Activated CD4-positive, alpha-beta T cell treated with anti-CD3 and anti-CD28 coated beads, Interleukin-2, Interleukin-6, amounts not matched to agents 100 ng/mL and 50 ng/mL, durations not matched to agents 16 hours and 8 hours (primary cell): ENCODE measurements at places on chromosomes 5 and 9.
A peak's percentile ranks its signal among the peaks of the same experiment; 100 is the strongest.

GRCh38 chr5:152125661-152126205 lies 201.1 kb upstream of the GLRA1 start:
- no peak for DNase-seq

DNA sequence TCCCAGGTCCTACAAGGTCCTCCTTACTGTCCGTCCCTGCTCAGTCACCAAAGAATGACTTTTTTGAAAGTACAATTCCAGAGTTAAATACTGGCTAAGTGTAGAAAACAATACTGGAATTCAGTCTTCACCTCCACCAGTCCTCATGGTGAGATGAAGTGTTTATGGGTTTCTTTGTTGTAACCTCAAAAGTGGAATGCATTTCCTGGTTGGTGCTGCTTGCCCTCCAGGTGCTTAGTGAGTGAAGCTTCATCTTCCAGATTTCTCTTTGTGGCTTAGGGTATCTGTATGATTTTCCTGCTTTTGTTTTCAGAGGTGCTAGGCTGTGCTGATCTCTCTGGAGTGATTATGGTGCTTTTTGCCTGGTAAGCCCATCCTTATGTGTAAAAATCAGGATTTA lies 49.4 kb upstream of the DHFR start:
- no peak for DNase-seq

GRCh38 chr5:16128944-16129343 lies 50.6 kb downstream of the MARCHF11 start:
- DNase-seq = no peak

DNA sequence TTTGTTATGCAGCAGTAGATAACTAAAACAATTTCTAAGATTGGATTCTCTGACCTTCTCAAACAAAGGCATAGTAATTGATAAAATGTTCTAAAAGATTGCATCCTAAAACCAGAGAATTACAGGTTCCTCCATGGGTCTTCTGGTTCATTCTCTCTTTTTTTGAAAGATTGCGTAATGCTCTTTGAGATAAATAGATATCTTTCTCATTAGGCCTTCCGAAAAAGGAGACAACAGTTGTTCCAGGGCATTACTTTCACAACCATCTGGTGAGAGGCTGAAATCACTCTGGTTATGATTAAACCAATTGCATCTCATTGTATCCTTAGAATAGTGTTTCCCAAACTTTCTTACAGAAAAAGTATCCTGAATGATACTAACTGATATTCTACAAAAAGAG lies 174.7 kb upstream of the NREP start:
- DNase-seq = no peak

GRCh38 chr5:110580625-110581024 lies 145.8 kb downstream of the TMEM232 start:
- DNase-seq = no peak

- no peak for DNase-seq
These were observed 8.9 kb upstream of the RXRA start for GRCh38 chr9:134317400-134317789.

DNA sequence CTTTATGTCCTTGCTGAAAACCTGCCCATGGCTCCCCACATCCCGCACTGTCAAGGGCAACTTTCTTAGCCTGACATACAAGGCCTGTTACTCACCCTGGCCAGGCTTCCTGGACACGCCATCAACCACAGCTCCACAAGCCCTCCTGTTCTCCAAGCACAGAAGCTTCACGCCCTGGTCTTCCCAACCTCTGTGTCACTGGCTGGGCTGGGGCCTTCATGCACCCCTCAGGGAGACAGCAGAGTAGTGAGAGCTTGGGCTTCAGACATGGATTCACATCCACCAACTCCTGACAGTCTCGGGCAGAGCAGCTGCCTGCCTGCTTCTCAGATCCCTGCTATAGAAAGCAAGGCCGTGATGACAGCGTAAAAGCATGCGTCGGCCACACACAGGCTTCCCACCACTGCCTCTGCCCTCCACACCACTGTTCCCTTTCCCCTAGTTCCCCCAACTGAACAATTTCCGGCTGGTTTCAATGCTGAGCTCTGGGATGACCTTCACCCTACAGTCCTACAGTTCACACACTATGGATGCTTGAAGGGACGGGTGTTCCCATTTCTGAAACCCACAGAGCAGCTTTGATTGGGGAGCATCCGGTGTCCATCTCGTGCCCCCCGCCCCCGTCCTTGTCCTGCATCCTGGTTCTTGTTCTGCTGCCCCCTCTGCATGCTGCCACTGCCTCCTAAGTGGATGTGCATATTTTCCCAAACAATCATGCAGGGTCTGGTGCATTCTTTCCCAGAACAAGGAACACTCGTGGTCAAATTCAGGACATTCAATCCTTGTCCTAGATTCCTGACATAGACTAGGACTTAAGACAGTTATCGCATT lies 33.4 kb upstream of the ADAMTS2 start:
- no peak for DNase-seq

DNA sequence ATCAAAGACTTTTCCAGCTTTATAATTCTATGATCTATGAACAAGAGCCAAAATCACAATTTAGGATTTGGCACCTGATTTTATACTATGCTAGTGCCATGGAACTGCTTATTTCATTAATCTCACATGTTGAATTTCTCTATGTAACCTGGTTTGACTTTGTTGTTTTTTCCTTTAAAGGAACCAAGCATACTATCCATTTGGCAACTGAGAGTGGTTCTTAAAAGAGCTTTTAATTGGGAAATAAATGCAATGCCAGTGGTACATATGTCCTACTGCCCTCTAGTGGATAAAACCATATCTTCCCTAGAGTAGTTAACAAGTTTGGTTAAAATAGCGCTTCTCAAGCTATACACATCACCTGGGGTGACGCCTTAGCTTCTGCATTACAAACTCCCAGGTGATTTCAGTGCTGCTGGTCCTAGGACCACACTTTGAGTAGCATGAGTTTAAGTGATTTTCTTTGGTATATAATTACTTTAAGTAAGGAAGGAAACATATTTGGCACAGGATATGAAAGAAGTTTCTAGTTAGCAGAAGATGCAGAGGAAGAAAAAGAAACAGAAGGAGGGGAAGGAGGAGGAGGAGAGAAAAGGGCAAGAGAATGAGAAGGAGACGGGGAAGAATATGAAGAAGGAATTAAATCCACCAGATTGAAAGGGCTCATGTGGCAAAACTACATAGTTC lies 56.8 kb downstream of the FGF10 start:
- peak; percentile 34 for DNase-seq

DNA sequence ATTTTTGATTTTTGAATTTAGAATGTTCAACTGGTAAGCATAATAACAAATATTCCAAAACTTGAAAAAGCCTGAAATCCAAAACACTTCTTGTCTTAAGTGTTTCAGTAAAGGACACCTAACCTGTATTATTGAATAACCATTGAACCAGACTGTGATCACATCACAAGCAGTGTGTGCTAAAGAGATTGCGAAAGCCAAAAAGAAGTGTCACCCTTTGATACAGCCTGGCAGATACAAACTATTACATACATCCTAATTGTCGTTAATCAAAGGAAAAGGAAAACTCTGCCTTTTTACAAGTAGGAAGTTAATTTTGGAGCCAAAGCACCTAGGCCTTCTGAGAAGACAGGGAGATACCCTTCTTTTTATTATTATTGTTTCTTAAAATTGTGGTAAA lies 8.4 kb upstream of the FAM120AOS start:
- DNase-seq = no peak

DNA sequence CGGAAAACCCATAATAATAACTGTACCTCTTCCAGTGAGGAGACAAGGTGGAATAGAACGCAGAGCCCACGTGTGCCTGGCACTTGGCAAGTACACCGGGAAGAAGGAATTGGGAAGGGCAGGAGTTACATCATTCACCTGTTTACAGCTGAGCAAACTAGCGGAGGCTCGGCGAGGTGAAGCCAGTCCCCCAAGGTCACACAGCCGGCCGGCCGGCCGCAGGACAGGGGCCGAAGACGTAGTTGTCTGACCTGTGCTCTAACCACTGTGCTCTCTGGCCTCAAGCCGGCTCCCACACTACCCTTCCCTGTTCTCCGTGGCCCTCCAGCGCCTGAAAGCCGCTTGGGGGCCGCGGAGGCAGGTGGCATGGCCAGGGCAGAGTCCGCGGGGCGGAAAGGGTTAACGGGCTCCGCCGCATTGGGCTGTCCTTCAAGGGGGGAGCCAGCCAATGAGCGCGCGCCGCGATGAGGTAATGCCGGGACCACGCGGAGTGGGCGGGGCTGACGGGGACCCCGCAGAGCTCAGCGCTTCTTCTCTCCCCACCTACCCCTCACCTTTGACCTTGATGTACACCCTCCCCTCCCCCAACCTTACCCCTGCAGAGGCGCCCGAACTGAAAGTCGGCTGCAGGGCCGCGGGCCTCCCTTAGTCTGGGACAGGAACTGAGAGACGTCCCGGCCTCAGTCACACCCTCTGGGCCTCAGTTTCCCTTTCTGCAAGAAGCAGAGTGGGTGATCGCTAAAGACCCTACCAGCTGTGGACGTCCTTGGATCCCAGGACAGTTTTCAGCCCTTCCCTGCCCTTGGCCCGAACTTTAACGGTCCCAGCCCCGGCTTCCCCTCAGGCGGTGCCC lies 125.1 kb downstream of the C9orf50 start:
- DNase-seq = peak; percentile 90

GRCh38 chr9:133401588-133401987 lies 16.2 kb downstream of the REXO4 start:
- DNase-seq = no peak

DNA sequence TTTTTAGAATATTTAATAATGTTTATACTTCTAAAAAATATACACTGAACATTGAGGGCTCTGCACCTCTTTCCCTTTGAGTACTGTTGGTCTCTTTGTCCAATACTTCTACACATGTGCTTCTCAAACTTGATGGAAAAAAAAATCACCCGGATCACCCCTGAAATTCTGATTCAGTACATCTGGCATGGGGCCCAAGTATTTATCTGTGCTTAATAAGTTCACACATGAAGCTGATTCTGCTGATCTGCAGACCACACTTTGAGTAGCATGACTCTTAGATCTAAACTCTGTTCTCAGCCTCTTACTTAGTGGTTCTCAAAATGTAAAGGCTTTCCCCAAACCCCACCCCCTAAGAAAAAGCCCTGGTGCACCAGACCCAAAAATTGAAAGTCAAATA lies 12.0 kb downstream of the RUSC2 start:
- no peak for DNase-seq

DNA sequence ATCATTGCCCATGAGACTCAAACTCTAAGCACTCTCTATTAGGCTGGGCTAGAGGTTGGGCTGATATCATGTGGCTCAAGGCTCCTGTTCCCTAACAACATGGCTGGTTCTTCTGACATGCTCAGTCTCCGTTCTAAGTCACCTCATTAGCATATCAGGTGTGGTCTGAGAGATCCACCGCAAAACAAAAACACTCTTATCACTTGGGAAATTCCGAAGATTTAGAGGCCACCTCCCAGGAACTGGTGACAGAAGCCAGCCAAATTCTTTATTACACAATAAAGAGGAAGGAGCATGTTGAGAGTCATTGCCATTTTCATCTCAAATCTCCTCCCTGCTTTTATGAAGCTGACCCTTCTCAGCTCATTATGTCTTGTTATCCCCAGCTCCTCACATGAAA lies 107.6 kb downstream of the MSX2 start:
- DNase-seq = no peak

DNA sequence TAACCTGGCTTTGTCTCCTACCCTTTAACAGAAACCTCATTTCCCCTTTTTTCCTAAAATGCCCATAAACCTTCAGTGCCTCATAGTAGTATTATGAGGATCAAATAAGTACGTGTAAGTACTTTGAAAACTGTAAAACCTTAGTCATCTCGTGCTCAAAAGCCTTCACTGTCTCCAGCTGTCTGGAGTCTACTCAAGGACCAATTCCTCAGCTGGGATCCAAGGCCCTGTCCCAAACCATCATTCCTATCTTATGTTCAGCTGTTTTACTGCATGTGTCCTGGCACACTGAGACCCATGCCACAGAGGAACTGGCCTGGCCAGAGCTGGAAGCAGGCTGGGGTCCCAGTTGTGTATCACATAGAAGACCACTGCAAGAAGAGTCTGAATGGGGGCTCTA lies 15.9 kb downstream of the ADAMTSL1 start:
- no peak for DNase-seq

DNA sequence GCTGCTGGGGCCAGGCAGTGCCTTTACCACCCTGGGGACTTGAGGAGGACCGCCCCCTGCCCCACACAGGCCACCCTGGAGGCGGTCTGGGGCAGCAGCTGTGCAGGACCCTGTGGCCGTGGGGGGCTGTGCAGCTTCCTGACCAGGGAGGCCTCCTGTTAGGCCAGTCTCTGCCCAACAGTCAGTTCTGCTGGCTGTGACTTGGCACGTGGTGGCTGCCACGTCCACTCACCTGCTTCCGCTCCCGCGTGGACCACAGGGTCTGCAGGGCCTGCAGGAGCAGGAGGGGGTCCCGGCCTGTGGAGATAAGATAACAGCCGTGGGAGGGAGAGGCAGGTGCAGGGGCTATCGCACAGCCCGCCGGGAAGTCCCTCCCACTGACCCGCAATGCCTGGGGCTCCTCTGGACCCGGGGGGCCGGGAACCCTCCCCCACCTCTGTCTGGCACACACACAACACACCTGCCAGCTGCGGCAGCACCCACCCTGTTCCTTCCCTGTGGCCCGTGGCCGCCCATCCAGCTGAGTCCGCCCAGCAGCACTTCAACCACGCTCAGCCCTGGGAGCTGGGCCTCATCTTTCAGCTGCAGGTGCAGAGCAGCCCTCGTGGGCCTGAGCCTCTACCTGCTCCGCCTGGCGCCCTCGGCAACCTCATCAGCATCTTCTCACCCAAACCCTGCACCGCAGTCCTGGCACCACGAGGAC lies 39.7 kb downstream of the EXD3 start:
- no peak for DNase-seq

GRCh38 chr5:1885868-1886845 lies 3.4 kb upstream of the IRX4 start:
- no peak for DNase-seq

- no peak for DNase-seq
These were observed 32.3 kb upstream of the TMEM171 start for GRCh38 chr5:73088026-73088425.

DNA sequence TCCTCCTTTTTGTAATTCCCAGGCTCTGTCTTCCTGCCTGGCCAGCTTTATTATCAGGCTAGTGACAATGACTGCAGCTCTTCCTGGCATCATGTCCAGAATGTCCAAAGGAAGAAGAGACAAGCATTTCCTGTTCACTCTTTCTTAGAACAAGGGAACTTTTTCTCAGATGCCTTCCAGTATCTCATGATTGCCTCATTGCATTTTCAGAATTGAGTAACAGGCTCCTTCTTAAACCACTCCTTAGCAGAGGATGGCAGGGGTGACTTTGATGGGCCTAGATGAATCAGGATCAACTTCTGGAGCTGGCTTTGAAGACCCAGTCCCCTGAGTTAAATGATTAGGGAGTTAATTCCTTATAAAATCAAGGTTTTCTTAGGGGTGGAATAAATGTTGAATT lies 92.9 kb upstream of the RASGRF2 start:
- peak; percentile 77 for DNase-seq

- peak; percentile 47 for DNase-seq
These were observed 69.5 kb upstream of the CKMT2 start for GRCh38 chr5:81163651-81164050.

- DNase-seq = no peak
These were observed 761.4 kb upstream of the TYRP1 start for GRCh38 chr9:11931751-11932150.

DNA sequence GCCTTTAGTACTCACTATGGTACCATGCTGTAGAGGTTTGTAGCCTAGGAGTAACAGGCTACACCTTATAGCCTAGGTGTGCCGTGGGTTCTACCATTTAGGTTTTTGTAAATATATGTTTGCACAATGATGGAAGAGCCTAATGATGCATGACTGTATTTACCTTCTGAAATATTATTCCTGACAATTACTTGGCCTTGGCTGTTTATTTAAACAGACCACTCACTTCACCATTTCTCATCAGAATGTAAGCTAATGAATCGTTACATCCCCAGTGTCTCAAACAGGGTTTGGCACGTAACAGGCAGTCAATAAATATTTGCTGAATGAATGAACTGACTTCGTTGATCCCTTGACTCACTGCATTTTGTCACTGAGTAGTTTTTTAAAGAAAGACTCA lies 93.1 kb downstream of the MED27 start:
- no peak for DNase-seq
